ENCODE measurements at places on chromosomes 3 and 15.

- DNase-seq: no peak
These were observed 58.2 kb downstream of the ZBTB38 start for GRCh38 chr3:141426404-141427034.

GRCh38 chr3:124599779-124600693 lies 130.2 kb upstream of the UMPS start:
- DNase-seq: no peak

- DNase-seq: no peak
These were observed 1037.8 kb downstream of the OTOL1 start for GRCh38 chr3:162534431-162534830.

GRCh38 chr3:180420804-180421203 lies 181.2 kb upstream of the TTC14 start:
- no peak for DNase-seq

DNA sequence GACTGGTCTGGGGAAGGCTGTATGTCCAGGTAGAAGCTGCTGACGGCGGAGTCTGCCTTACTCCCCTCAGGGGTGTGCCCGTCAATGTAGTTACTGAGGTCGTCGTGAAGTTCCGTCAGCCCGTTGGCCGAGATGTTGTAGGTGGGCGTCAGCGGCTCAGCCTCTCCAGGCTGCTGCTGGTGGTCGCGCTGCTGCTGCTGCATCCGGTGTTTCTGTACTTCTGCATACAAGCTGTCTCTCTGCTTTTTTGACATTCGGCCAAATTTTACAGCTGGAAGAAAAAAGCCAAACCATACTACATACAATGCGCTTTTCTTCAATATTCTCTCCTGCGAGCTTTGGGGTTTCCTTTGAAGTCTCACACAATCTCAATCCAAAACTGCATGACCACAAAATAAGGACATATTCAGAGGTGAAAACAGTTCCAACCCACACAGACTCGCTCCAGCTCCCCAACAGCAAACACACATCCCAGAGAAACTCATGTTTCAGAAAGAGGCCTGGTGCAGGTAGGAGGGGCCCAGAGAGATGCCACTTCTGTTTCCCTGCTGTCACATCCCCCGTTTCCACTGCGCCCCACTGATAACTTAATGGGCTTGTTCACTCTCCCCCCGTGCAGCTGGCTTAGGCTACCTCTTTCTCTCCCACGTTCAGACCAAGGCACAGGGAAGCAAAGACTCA lies 32.5 kb upstream of the ICE2 start:
- DNase-seq: no peak
